ENCODE measurements at places on chromosomes 1 and 21.

DNA sequence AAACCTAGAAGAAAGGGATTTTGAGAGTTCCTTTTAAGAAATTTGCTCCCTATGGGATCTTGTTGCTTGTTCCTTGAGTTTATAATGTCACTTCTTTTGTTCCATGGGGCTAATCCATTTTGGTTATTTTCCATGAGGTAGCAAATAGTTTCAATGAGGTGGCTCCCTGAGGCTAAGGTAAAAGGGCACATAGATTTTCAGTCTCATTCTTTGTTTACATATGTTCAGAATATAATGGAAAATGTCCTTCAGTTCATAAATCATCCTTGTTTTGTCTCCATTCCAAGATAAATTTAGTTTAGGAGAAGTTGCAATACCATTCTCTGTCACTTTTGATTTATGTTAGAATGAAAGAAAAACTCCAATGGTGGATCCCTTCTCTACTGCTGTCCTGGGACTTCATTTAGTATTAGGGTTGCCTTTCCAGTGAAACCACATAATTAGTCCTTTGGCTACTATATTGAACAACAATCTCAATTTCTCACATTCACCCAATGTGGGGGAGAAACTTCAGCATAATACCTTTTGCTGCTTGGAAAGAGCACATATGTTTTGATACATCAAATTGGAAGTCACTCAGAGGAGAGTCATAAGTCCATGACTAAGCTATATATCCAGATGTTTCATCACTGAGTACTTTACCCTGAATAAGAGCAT, 80.9 kb upstream of the ADAMTS5 start:
- no peak for DNase-seq

- no peak for DNase-seq
Observed at GRCh38 chr1:67832737-67833601, at the start of gene GNG12. Gene GNG12 (minus strand): TSS chr1:67833467. CDS start chr1:67707686, 125,781 bp downstream.

GRCh38 chr1:172283766-172284165, 136.7 kb upstream of the C1orf105 start:
- no peak for DNase-seq

- no peak for DNase-seq
Observed at GRCh38 chr1:109272021-109272799, 10.7 kb downstream of the PSRC1 start.

DNA sequence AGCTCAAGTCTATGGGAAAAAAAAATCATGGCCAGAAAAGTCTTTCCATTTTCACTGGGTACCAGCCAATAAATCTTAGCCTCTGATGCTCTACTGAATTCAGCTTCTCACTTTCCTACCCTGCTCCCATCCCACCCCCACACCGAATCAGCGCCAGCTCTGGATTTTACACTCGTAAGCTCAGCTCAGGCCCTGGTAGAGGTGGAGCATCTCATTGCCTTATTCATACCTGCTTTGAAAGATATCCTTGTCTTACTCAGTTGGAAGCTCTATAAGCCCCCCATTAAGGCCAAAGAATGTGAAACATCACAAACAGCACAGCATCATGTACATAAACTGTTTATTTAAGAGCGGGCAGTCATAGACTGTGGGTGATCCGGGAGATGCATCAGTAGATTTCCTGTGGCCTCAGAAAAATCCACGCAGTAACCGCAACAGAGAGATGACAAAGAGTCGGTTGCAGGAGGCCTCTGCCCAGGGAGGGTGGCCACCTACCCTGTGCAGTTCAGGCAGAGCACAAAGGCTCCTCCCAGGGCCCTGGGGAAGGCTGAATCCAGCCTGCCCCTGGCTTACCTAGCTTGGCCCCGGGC, 36.4 kb upstream of the ETS2 start:
- no peak for DNase-seq

- no peak for DNase-seq
Observed at GRCh38 chr1:52631759-52632331, 1.1 kb upstream of the SHISAL2A start.

- no peak for DNase-seq
Observed at GRCh38 chr1:200654660-200655059, 15.0 kb downstream of the DDX59 start.

DNA sequence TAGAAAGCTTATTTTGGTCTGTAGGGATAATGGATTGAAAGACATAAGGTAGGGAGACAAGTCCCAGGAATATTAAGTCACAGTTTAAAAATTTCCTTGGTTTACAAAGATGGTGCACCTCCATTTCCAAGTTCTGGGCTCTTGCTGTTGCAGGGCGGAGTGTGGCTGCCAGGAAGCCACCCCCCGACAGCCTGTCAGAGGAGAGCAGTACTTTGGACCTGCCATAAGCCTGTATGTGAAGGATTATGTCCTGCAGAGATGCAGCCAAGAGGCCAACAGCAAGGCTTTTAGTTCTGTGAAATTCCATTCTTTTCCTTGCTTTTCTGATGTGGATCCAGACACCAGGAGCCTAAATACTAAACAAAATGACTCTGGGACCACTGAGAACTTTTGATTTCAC, 31.9 kb upstream of the GTF2B start:
- no peak for DNase-seq

DNA sequence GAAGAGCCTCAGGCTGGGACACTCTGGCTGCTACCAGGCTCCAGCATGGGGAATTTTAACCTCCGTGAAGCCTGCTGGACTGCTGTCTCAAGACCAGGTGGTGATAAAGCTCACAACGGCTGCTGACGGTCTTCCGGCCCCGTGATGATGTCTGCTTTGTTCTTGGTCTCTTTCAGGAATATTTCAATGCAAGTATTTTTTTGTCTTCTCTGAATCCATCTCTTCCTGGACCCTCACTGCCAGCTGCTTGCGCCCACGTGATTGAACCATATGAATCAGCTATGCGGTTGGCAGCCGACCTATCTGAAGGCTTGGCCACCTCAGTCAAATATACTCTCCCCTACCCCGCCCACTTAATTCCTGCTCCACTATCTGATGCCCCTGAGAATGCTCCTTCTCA, 14.6 kb upstream of the SLC6A17 start:
- no peak for DNase-seq

GRCh38 chr1:14061204-14061603, 361.2 kb downstream of the PRDM2 start:
- DNase-seq: no peak

DNA sequence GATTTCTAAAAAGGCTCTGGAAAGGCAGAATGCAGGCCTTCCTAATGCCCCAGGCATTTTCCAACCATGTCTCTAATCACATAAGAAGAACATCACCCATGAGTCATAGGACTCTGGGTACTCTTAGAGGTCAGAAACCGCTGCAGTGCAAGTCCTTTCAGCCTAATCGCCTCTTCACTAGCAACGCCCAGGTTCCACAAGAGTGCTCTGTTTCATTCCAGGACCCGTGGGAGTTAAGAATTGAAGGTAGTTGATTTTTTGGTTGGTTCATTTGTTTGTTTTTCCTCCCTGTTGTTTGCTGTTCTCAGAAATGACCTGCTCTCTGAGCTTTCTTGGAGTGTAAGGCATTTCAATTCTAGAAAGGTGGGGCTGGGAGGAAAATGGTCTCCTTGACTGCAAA, 123.2 kb downstream of the NR5A2 start:
- DNase-seq: no peak

- DNase-seq: no peak
Observed at GRCh38 chr1:246933893-246934292, 2.1 kb upstream of the AHCTF1 start.

DNA sequence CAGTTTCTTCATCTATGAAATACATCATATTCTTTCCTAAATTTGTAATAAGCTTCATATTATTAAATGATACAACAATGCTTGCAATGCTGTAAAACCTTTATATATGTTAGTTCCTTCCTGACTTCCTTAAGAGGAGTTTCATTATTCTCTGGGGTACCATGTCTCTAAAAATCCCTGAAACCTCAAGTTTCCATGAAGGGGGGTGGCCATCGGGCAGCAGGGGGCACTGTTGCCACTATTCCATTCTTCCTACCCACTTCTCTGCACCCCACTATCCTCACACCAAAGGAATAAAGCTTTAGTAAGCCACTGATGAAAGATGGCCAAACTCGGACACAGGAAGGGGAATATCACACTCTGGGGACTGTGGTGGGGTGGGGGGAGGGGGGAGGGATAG, 9.0 kb upstream of the DMRTB1 start:
- DNase-seq: no peak

- no peak for DNase-seq
Observed at GRCh38 chr1:60101516-60101915, 27.9 kb upstream of the C1orf87 start.

GRCh38 chr1:201329286-201329685, 46.0 kb downstream of the PKP1 start:
- DNase-seq: no peak

- no peak for DNase-seq
Observed at GRCh38 chr1:51044199-51044598, 57.8 kb upstream of the C1orf185 start.

DNA sequence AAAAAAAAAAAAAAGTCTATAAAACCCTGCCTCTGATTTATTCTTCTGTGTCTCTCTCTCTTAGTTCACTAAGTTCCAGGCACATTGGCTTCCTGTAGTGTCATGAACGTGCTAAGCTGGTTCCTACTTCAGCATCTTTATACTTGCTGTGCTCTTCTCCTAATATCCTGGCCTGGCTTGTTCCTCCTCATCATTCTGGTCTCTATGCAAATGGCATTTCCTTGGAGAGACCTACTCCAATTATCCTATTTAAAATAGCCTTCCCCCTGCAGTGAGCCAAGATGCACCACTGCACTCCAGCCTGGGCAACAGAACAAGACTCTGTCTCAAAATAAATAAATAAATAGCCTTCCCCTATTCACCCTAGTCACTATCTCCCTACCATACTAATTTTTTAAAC, 9.7 kb upstream of the CLCC1 start:
- no peak for DNase-seq

DNA sequence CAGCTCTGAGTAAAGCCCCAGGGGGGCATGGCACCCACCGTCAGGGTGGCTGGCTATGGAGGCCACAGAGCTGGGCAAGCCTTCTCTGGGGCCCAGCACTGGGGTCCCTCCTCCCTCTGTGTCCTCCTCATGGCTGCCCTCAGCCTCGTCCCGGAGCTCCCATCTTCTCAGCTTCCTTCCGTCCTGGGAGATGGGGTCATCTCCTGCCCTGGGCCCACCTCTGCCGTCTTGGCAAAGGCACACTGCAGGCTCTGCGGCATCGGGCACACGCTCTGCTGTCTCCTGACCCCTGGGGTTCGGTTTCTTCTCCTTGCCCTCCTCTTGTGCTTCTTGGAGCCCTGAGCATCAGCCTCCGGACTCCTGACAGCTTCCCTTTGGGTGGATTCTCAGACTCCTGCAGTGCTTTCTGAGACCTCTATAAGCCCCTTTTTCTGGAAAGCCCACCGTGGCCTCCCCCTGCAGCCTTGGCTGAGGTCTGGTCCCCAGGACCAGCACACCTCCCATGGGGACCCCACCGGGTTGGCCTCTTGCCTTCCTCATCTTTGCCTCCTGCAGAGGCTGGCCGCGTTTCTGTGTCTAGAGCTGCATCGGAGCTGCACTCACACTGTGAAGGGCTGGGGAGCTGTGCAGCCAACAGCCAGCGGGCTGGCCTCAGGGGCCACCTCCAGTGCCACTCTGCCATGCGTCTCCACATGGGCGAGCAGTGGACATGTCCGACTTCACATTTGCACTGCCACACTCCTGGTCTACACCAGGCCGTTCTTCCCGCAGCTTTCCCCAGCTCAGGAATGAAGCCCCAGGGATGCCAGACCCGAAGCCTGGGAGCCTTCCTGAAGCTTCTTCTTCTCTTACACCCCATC, 11.6 kb downstream of the UMODL1 start:
- DNase-seq: no peak

DNA sequence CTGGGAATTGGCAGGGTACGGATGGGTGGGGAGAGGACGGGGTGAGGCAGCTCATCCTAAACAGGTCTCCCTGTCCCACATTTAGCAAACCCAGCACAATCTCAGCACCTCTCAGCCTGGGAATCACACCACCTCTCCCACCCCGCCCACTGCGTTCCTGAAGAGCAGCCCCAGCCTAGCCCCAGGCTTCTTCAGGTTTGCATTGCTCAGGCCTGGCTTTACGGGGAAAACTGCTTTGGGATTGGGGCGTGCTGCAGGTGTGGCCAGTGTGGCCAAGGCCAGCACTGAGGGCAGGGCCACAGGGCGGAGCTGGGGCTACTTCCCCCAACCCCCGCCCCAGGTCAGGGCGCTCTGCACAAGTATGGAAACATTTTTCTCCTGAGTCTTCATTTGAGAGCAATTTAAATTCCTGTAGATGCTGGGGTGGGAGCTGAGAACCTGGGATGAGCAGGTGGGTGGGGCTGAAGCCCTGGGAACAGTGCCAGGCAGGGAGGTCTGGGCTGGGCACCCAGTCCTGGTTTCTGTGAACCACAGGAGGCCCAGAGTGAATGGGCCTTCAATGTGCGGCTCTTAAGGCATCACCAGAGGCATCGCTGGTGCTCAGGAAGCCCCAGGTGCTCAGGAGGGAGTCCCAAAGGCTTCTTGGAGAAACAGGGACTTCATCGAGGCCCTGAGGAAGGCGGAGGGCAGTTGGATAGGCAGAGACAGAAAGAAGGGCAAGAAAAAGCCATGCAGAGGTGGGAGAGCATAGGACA, 24.1 kb downstream of the TNNT2 start:
- no peak for DNase-seq

GRCh38 chr1:156676820-156677615, at the start of gene NES:
Gene NES (minus strand): TSS chr1:156677407. CDS start chr1:156677264, 143 bp downstream.
- DNase-seq: no peak

- no peak for DNase-seq
Observed at GRCh38 chr1:241608379-241609033, 31.7 kb downstream of the CHML start.

DNA sequence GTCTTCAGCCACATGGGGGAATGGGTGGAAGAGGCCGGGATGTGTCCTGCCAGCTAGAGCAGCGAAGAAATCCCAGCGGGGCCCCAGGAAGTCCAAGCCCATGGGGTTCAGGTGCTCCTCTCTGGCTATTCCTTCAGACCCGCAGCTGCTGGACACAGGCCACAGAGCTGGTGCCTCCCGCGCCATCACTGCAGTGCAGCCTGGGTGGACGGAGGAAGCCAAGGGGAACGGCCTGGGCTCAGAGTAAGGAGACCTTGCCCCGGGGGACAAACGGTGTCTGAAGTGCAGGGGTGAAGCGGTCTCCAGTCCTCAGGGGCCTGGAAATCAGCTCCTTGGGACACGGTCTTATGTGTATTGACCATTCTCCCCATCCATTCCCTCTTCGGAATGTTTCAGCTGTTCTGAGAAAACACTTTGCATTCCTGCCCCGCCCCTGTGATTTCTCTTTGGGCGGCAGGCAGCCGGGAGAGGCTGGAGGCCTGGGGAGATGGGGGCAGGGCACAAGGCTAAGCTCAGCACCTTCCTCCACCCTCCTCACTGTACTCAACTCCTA, 18.4 kb downstream of the MTHFR start:
- no peak for DNase-seq
